ENCODE measurements at places on chromosomes 7 and 10.

DNA sequence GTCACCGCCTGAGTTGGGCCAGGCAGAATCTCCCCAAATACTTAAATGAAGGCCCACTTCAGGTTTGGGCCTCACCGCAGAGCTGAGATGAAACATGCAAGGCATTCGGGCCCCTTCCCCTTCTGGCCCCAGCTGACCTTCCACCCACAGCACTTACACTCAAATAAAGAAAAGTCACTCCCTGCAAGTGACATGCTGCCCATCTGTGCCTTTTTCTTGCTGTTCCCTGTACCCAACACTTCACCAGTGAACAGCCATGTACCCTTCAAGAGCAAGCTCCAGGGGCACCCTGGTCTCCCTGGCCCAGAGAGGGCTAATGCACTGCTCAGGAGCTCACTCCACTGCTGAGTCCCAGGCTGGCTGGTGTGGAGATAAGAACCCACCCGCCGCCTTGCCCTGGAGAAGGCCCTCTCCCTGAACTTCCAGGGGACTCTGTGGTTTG lies 40.7 kb downstream of the ZCCHC24 start:
- no peak for DNase-seq

- DNase-seq = no peak
Measured at GRCh38 chr7:150717814-150718420, 1.5 kb downstream of the GIMAP1 start.

GRCh38 chr10:22135591-22135990 lies 82.2 kb downstream of the EBLN1 start:
- no peak for DNase-seq

- no peak for DNase-seq
Measured at GRCh38 chr7:98927125-98927524, 48.8 kb downstream of the TRRAP start.

GRCh38 chr7:2159176-2159520 lies 73.6 kb downstream of the MAD1L1 start:
- DNase-seq = no peak

DNA sequence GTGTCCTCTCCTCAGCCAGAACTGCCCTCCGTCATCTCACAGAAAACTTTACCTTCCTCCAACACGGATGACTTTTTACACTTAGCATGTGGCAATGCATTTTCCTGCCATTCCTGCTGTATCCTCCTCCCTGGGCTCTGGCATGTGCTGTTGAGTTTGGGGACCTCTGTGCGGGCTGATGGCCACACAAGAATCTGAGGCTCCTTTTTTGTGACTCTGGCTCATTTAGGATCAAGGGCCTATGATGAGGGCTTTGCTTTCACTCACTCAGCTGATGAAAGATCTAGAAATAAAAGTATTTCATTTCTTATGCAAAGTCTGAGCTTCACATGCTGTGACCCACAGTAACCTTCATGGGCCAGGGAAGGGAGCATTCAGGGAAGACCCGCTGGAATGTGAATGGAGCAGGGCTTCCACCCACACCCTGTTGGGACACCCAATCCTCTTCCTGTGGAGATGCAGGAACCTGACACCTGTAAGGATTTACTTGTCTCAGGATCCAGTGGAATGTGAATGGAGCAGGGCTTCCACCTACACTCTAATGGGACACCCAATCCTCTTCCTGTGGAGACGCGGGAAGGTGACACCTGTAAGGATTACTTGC lies 500.3 kb upstream of the MKI67 start:
- DNase-seq = no peak

- DNase-seq = no peak
Measured at GRCh38 chr7:78172933-78173591, 374.5 kb downstream of the PHTF2 start.

DNA sequence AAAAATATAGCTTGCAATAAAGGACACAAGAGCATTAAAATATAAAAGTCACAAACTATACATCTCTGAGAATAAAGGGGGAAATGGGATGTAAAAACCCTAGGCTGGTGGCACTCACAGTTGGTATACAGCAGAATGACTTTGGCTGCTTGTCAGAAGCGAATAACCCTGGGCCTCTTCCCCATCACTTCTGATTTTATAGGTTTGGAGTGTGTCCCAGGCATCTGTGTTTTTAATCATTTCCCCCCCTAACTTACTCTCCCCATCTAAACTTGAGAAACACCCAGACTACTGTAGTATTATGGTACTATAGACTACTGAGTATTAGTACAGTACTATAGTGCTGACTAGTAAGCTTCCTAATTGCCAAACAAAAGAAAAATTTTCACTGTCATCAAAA lies 1.8 kb upstream of the RPA3 start:
- no peak for DNase-seq

GRCh38 chr10:29057822-29058331 lies 231.0 kb upstream of the LYZL1 start:
- DNase-seq = no peak

DNA sequence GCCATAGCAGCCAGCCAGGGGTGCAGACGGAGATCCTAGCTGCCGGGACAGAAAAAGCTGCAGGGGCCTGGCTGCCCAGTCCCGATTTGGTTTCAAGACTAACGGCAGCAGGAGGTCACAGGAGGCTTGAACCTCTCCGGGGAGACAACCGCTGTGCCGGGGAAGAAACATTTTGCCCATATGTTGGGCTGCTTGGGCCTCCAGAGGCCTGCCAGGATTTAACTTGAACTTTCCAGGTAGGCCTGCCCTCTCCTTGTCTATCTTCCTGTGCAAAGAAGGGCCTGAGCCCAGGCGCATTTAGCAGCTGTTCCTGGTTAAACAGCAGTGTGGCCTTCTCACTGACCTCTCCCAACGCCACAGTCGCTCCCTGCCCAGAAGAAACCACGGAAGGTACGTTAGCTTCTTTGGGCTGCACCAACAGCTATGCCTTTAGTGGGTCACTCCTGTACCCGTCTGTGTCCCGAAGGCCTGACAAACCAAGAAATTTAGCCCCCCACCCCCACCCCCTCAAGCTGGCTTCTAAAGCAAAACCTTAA lies 17.1 kb upstream of the PTF1A start:
- DNase-seq = no peak
